Stimulated activated CD4-positive, alpha-beta T cell treated with anti-CD3 and anti-CD28 coated beads, Interleukin-1b, Interleukin-23, amount 100 ng/mL, for 4 hours (primary cell): ENCODE measurements at places on chromosomes 12 and 14.

DNA sequence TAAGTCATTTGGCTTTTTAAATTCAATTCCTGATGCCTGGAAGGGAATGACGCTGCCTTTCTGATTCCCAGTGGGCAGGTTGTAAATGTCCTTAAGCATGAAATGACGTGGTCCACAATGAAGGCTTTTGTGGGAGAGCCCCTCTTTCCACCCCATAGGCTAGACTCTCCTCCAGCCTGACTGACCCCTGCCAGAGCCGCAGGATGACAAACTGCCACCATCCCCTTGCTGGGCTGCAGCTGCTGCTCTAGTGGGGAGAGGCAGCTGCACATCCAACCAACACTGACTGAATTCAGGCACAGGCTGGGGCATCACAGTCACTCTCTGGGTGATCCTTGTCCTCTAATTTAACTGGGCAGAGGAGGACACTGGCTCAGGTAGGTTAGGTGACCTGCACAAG lies 6.3 kb downstream of the TSPAN11 start:
- no peak for DNase-seq

- DNase-seq, result no peak
Observed at GRCh38 chr12:5194306-5194705, 150.6 kb downstream of the KCNA5 start.

- DNase-seq, result no peak
Observed at GRCh38 chr12:85405781-85406522, 125.9 kb downstream of the ALX1 start.

- DNase-seq, result no peak
Observed at GRCh38 chr12:125289970-125290369, 224.7 kb downstream of the AACS start.

DNA sequence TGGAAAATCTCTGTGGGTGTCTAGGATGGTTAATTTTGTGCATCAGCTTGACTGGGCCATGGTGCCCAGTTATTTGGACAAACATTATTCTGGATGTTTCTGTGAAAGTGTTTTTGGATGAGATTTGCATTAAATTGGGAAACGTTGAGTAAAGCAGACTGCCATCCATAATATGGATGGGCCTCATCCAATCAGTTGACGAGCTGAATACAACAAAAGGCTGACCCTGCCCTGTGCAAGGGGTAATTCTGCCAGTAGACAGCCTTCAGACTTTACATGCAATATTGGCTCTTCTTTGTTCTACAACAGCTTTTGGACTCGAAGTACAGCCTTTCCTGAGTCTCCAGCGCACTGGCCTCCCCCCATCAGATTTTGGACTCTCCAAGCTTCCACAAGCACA lies 1.5 kb upstream of the CDKN3 start:
- no peak for DNase-seq

DNA sequence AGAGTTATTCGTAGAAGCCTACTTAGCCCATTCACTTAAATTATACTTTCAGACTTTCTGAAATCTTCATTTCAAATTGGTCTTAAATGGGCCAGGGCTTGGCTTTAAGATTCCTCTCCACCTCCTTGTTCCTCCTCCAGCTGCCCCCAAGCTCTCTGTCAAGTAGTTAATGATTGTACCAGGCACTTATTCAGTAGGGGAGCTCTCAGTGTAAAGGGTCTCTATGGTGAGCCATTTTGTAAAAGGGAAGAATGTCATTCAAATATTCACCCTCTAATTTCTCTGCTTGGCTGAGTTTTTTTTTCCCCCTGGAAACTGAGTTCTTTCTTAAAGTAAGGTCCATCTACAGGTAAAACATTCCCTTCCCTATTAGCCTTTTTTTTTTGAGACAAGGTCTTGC lies 96.6 kb downstream of the SUDS3 start:
- no peak for DNase-seq

DNA sequence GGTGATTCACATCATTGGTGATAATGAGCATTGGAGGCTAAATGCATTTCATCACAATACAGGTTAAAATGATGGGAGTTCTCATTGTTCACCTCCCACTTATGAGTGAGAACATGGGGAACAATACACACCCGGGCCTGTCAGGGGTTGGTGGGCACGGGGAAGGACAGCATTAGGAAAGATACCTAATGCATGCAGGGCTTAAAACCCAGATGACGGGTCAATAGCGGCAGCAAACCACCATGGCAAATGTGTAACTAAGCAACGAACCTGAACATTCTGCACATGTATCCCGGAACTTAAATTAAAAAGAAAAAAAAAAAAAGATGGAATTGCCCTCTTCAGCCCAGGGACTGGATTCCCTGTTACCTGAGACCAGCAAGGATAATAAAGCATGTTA lies 2.3 kb upstream of the LUM start:
- DNase-seq, result no peak

DNA sequence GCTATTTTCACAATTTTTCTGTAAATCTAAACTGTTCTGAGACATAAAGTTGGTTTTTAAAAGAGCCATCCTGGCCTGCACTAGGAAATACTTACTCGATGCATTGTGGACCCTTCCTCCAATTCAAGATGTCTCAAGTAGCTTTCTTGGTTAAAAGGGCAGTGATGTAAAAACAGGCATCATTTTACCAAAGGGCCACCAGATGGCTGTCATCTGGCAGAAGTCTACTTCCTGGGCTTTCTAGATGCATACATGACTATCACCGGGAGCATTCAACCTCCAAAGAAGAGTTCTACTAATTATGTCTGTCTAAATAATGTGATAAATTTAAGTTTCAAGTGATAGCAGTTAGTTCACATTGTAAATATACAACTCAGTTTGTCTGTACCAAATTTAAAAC lies 96.8 kb upstream of the FRMD6 start:
- no peak for DNase-seq

- DNase-seq, result no peak
Observed at GRCh38 chr14:74863274-74863673, 12.7 kb downstream of the PROX2 start.

DNA sequence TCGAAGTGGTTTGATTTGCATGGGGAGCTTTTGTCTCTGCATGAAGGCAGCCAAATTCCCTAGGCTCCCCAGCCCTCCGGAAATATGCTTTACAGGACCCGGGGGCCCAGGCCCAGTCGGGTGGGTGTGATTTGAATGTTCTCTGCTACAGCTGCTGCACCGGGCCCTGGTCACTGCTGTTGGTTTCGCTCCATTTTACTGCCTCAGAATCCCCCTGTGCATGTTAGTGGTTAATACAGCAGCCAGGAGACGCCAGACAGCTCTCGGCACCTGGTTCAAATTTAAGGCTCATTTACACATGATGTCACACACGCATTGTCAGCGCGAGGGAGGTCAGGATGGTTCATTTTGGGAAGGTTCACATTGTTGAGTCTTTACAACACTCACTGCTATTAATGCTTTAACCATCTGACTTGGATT lies 99.6 kb downstream of the SLC38A6 start:
- no peak for DNase-seq

GRCh38 chr14:95257521-95257920 lies 62.2 kb downstream of the CLMN start:
- no peak for DNase-seq

- DNase-seq, result no peak
Observed at GRCh38 chr12:46134205-46134811, 134.5 kb downstream of the SLC38A1 start.

GRCh38 chr14:85813040-85813439 lies 283.1 kb downstream of the FLRT2 start:
- no peak for DNase-seq

- no peak for DNase-seq
Observed at GRCh38 chr14:60637479-60638315, 11.6 kb downstream of the SIX1 start.

DNA sequence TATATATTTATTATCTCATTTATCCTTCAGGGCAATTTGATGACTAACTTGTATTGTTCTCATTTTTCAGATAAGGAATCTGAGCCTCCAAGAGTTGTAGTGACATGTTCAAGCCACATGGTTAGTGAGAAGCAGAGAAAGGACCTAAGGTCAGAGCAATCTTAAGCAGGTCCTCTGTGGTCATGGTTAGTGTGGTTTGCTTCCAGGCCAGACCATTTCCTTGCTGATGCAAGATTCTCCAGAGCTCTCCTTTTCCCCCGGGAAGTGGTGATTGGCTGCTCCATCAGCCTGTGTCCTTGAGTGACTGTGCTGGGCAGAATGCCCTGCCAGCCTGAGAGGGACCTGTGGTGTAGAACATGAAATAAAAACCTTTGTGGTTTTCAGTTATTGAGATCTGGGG lies 141.3 kb downstream of the KTN1 start:
- no peak for DNase-seq

DNA sequence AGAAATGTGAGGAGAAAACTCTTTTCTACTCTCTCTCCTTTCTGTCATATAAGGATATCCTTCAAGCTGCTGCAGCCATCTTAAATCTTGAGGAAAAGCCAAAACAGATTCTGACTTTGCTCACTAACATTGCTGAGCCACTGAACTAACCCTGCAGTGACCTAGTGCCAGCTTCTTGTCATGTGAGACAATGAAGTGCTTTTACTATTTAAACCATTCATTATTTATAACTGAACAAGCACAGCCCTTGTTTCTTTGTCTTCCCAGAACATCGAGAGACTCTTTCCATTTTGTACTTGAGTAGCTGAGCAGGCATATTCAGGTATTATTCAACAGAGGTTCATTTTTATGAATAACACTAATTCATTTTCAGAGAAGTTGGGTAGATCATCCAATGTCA lies 455.0 kb upstream of the TMPO start:
- no peak for DNase-seq

GRCh38 chr12:24701343-24701742 lies 247.6 kb downstream of the BCAT1 start:
- no peak for DNase-seq

GRCh38 chr12:13538136-13538535 lies 341.6 kb downstream of the EMP1 start:
- no peak for DNase-seq

DNA sequence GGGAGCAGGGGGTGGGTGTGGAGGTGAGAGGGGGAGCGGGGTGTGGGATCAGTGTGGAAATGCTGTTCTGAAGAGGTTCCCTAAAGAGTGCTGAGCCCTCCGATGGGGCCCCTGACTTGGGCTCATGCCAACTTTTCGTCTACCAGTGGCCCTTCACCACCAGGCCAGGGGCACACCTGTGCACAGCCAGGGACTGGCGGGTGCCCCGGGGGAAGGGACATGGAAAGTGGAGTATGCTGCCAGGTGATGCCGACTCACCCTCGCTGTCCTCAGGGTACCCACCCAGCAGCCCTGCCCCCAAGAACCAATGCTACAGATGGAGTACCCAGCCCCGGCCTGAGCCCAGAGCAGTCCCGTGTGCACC lies 26.2 kb downstream of the AMN start:
- DNase-seq, result no peak

- DNase-seq, result no peak
Observed at GRCh38 chr12:132734206-132734605, 23.6 kb downstream of the PGAM5 start.
